Aorta (tissue), 5 donors: ENCODE measurements at places on chromosomes 6 and 20. TPM values are rescaled to one million over a fixed set of nuclear protein-coding genes. Genes with fewer than 3 reads are reported as not detected.

Gene WFDC12
- total RNA-seq = not detected

Gene METTL24
- 12.5 TPM for total RNA-seq

Gene SOX18
- total RNA-seq = 43.2 TPM

- DNase-seq = peak; percentile 49
These were observed 1378.6 kb upstream of the DEFB115 start for GRCh38 chr20:29878777-29879442.

DNA sequence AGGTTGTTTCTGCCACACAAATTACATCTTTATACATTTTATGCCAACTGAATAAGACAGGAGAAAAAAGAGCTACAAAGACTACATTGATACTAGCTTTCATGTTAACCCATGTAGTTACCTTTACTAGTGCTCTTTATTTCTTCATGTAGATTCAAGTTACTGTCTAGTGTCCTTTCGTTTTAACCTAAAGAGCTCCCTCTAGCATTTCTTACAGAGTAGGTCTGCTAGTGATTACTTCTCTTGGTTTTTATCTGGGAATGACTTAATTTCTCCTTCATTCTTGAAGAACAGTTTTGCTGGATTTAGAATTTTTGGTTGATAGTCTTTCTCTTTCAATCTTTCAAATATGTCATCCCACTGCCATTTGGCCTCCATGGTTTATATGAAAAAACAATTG lies 21.2 kb upstream of the NOP56 start:
- DNase-seq = no peak

DNA sequence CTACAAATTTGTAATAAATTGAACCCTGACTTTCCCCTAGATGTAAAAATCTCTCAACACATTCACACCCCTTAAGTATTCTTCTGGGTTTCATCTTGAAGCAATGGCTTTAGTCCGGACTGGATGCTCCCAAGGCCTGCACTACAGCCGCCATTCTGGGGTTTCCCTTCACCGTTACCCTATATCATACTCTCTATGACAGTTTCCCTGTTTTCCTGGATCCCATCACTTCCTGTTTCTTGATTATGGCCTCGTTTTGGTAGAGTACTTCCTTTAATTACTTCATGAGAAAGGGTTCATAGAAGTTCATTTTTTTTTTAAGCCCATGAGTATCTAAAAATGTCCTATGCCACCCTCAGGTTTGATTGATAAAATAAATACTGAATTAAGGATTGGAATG lies 11.7 kb downstream of the FIG4 start:
- DNase-seq = no peak

GRCh38 chr6:12185081-12185673 lies 105.0 kb upstream of the EDN1 start:
- DNase-seq = no peak

GRCh38 chr6:15044948-15045347 lies 200.9 kb upstream of the JARID2 start:
- DNase-seq = no peak

GRCh38 chr20:47241345-47241781 lies 115.1 kb downstream of the ZMYND8 start:
- no peak for DNase-seq

- DNase-seq = no peak
These were observed 8.7 kb downstream of the JAG1 start for GRCh38 chr20:10665027-10665561.

DNA sequence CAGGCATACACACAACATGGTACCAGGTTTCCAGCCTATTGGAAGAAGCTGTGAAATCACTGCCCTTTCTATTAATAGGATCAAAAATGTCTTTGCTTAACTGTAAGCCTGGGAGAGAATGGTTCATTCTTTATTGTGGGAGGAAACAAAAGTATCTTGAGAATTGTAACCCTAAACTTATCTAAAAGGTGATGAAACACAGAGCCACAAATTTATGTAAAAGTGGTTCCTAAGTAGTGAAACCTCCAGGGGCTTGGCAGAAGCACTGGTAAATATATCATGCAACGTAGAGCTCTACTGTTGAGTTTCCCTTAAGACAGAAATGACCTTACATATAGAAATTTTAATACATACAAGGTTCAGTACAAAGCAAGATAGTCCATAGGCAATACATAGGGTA lies 17.2 kb upstream of the NOX3 start:
- no peak for DNase-seq

DNA sequence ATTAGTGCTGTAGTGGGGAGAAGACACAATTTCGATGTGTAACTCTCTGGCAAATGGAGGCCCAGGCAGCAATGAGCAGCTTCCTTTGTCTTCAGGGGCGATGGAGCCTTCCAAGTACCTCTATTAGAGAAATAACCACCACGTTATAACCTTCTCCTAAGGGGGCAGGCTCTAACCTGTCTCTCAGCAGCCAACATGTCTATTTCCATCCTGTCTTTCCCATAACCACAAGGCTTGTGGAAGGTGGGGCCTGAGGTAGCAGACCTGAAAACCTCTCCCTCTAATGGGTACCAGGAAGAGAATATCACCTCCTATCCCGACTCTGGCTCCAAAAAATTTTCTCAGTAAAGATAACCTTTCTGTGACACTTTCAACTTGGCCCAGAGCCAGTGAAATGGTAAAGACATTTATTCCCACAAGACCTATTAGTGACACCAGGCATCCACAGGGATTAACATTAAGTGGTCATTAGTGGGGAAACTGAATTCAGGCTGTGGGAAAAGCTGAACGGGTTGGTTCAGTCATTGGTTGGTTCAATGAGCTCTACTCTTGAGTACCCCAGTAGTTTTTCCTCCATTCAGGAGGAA lies 4.0 kb downstream of the PEX6 start:
- DNase-seq = no peak

GRCh38 chr20:62068997-62069396 lies 3.3 kb upstream of the TAF4 start:
- no peak for DNase-seq

DNA sequence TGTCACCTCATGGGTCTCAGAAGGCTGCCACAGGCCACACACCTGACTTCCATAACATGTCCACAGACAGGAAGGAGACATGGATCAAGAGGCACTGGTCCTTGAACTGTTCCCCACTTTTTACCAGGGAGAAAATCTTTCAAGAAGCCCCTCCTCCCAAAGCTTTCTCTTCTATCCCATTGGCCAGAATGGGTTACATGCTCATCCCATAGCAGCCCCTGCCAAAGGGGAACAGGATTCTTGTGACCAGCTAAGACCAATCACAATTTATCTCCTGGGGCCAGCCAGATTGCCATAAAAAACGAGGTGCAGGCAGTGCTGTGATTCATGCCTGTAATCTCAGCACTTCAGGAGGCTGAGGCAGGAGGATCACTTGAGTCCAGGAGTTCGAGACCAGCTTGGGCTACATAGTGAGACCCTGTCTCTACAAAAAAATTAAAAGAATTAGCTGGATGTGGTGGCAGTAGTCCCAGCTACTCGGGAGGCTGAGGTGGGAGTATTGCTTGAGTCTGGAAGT lies 59.4 kb downstream of the TMEM242 start:
- DNase-seq = peak; percentile 8

DNA sequence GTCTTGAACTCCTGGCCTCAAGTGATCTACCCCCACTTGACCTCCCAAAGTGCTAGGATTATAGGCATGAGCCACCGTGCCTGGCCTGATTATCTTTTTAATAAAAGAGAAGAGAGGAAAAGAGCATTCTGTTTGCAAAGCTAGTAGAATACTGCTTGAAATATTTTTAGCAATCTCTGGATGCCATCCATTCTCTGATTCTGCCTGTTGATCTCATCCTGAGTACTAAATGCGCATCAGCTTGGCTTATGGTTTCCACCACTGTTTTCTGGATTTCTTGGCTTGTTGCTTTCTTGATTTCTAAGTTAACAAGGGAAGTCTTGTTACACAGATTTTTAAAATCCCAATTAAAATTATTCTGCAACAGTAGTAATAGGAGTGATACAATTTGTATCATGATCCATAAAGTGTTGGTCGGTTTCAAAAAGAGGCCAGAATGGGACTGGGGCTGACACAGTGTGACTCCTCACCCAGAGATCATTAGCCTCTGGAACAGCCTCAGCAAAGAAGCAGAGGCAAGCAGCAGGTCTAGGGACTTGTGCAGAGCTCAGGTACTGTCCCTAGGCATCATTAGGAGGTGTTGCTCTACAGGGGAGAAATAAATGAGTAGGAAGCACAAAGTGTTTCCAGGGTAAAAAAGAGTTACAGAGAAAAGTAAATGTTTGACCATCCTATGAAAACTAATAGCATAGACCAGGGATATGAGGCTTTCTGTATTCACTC lies 17.8 kb upstream of the SLC16A10 start:
- DNase-seq = no peak

- no peak for DNase-seq
These were observed 142.1 kb upstream of the SHLD1 start for GRCh38 chr20:5608104-5608441.
